Mesothelial cell of epicardium (in vitro differentiated cells): ENCODE measurements at places on chromosomes 3 and 15. TPM values are rescaled to one million over a fixed set of nuclear protein-coding genes. Genes with fewer than 3 reads are reported as not detected.

The GPR160 gene
- total RNA-seq, result 0.44 to 1.0 TPM (median 0.45 TPM) in 3 replicates

The BCL2A1 gene
- 0.23 to 0.71 TPM (median 0.49 TPM) in 3 replicates for total RNA-seq

DNA sequence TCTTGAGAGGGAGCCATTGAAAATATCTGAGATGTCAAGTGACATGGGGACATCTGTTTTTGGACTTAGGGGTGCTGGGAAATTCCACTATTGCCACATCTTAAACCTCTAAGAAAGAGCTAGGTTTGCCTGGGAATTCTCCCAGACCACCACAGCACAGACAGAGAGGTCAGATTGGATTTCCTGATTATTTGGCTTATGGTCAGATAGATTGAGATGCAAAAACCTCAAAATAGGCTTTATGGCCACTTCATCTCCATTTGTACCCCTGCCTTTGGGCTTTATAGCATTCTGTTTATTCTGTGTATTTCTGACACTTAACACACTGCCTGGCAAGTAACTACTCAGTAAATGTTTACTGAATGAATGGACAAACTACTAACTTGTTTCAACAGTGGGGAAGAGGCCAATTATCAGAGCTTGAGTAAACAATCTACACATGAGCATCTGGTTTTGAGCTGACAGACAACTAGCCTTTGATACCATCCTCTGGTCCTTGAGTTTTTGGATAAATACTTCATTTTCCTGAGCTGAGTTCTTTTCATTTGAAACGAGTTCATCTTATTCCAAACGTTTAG is 81.8 kb downstream of the TP63 start:
- H3K4me1 ChIP-seq, result peaks cover 20% of the 10 kb centered on the region
- H3K4me3 ChIP-seq, result no peak overlapping the region
- DNase-seq, result no peak
- H3K36me3 ChIP-seq, result no peaks in the 10 kb centered on the region
- no peak overlapping the region for H3K27ac ChIP-seq
- H3K27me3 ChIP-seq, result no peaks in the 10 kb centered on the region

DNA sequence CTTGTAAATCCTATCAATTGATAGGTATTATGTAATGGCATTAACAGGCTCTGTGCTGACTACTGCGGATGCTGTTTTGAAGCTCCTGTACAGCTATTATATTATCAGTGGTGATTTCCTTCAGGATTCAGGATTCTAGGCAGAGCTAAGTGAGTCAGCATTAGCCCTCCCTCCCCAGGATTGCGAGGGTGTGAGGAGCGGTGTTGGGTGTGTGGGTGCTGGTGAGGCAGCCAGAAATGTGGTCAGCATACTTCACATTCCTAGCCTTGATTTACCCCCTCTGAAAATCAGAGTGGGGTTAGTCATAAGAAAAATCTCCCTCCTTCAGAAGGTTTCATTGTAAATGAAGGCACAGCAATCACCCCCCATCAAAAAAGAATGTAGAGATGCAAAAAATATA is 72.5 kb downstream of the SNTN start:
- no peak overlapping the region for H3K4me3 ChIP-seq
- no peak overlapping the region for H3K27ac ChIP-seq
- no peak for DNase-seq
- peaks cover 8% of the 10 kb centered on the region for H3K4me1 ChIP-seq
- H3K27me3 ChIP-seq, result peaks cover 3% of the 10 kb centered on the region

The SLC22A13 gene
- total RNA-seq, result 0.34 to 0.85 TPM (median 0.75 TPM) in 3 replicates

The TM4SF4 gene
- 0.34 to 1.8 TPM (median 1.4 TPM) in 3 replicates for total RNA-seq

DNA sequence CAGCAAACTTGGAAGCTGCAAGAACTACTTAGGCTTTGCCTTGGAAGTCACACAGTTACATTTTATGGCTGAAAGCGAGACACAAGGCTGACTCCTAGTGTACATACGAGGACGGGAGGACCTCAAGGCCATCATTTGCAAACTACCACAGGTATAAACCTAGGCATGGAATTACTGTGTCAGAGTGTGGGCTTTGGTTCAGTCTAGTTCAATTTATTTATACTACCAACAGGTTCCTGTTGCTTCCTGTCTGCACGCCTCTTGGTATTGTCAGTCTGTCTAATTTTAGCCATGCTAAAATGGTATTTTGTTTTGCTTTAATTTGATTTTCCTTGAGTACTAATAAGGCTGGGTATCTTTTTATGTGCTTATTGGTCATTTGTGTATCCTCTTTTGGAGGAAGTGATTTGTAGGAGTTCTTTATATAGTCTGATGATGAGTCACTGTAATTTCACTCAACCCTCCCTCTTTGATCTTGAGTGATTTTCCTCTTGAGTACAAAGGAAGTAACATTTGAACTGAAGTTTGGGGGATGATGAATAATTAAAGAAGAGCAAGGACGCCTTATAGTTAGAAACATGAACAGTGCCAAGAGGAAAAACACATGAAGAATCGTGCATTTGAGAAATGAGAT is 8.2 kb downstream of the ANKRD34C start:
- DNase-seq, result no peak
- H3K4me3 ChIP-seq, result no peak overlapping the region
- peaks cover 87% of the 10 kb centered on the region for H3K27me3 ChIP-seq

DNA sequence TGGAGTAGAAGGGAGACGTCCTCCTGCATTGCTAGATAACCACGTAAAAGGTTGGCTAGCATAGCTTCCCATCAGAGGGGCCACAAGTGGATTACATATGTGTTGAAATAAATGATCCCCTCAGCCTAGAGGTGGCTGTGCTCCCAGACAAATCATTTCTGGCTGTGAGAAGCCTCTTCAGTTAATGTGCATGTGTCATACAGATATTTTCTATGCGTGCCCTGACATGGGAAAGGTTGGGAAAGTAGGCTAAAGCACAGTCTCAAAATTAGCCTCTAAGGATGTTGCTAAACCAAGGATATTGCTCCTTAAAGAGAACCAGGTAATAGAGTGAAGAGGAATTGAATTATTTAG is 17.8 kb downstream of the USP3 start:
- no peak overlapping the region for H3K27ac ChIP-seq
- no peaks in the 10 kb centered on the region for H3K36me3 ChIP-seq
- no peaks in the 10 kb centered on the region for H3K27me3 ChIP-seq
- no peak for DNase-seq
- no peak overlapping the region for H3K4me3 ChIP-seq

The THSD4 gene
- total RNA-seq, result 82.0 to 93.9 TPM (median 83.4 TPM) in 3 replicates

DNA sequence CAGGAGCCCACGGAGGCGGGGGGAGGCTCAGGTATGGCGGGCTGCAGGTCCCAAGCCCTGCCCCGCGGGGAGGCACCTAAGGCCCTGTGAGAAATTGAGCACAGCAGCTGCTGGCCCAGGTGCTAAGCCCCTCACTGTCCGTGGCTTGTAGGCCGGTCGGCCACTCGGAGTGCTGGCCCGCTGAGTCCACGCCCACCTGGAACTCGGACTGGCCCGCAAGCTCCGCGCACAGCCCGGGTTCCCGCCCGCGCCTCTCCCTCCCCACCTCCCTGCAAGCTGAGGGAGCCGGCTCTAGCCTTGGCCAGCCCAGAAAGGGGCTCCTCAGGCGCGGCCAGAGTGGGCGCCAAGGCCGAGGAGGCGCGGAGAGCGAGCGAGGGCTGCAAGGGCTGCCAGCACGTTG is 12.2 kb upstream of the KCNMB3 start:
- peaks cover 21% of the 10 kb centered on the region for H3K36me3 ChIP-seq
- no peaks in the 10 kb centered on the region for H3K27me3 ChIP-seq
- DNase-seq, result no peak
- H3K4me3 ChIP-seq, result no peak overlapping the region
- H3K4me1 ChIP-seq, result peaks cover 12% of the 10 kb centered on the region

DNA sequence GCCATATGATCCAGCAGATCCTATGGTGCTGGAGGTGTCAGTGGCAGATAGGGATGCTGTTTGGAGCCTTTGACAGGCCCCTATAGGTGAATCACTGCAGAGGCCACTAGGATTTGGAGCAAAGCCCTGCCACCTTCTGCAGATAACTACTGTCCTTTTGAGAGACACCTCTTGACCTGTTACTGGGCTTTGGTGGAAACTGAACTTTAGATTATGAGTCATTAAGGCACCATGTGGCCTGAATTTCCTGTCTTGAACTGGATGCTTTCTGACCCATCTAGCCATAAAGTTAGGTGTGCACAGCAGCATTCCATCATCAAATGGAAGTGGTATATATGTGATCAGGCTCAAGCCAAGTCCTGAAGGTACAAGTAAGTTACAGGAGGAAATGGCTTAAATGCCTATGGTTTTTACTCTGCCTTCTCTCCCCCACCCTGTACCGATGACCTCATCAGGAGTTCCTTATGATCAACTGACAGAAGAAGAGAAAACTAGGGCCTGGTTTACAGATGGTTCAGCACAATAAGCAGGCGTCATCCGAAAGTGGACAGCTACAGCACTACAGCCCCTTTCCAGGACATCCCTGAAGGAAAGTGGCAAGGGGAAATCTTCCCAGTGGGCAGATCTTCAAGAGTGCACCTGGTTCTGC is 565.6 kb upstream of the AGTR1 start:
- no peaks in the 10 kb centered on the region for H3K4me1 ChIP-seq
- H3K4me3 ChIP-seq, result no peak overlapping the region
- H3K27me3 ChIP-seq, result peaks cover 2% of the 10 kb centered on the region
- no peaks in the 10 kb centered on the region for H3K36me3 ChIP-seq

The SLC28A1 gene
- 0.16 to 0.24 TPM (median 0.20 TPM) in 3 replicates for total RNA-seq

DNA sequence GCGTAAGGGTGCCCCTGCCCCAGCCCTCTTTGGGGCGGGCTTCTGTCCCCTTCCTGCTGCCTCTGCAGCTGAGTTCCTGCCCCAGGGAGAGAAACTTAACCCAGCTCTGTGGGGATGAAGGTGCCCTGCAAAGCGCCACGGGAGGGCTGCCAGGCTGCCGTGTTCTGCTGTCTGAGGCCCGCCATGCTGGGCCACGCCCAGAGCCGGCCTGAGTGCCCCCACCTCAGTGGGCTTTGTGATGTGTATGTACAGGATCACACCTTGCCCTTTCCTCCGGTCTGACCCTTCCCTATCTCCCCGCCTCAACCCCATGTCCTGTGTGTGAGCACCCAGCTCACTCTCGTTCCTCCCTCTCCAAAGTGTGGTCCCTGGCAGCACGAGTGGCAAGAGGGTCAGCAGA is 22.6 kb downstream of the C15orf39 start:
- H3K27me3 ChIP-seq, result peaks cover 9% of the 10 kb centered on the region
- H3K4me1 ChIP-seq, result peaks cover 2% of the 10 kb centered on the region
- DNase-seq, result no peak
- H3K27ac ChIP-seq, result no peak overlapping the region

DNA sequence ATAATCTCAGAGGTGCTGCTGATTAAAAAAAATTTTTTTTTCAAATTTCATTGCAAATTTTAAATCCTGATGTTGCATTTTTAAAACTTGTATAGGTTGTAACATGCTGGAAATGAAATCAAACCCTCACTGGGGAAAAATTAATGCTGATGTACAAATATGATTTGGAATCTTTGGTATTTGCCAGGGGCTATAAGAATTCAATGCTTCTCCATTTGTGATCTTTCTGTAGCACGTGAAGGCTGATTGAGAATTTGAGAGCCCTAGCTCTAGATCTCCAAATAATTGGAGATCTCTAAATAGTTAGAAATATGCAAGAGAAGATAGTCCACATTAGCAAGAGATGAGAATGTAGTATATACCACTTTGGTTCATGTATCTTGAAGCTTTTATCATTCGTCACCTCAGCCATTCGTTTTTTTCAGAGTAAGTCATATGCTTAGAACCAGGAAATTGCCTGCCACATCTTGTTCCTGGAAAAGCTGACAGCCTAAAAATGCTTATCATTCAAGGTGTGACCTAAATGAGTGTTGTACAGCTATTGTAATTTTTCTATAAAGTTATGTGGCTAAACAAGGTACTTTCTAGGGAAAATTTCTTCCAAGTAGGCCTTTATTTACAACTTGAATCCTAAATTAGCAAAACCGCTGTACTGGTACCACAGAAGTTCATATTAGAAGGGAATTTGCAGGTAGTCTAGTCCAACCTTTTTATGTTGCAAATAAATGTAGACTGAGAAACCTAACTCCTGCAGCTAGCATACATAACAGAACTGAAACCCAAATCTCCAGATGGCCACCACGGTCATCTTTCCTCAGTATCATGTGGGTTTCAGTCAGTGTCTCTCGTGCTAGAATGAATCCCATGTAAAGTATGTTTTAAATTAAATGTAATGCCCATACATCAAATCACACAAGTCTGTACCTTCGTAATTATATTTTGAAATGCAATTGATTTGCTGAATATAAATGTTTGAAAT is 48.5 kb downstream of the FNDC3B start:
- H3K27ac ChIP-seq, result peak overlapping the region; percentile 87
- no peak overlapping the region for H3K4me3 ChIP-seq
- H3K36me3 ChIP-seq, result peaks cover 17% of the 10 kb centered on the region
- peaks cover 33% of the 10 kb centered on the region for H3K4me1 ChIP-seq
- DNase-seq, result no peak

GRCh38 chr3:4895838-4896237 is 83.4 kb upstream of the BHLHE40 start:
- peaks cover 2% of the 10 kb centered on the region for H3K36me3 ChIP-seq
- peaks cover 23% of the 10 kb centered on the region for H3K4me1 ChIP-seq
- no peak overlapping the region for H3K27ac ChIP-seq
- DNase-seq, result no peak
- H3K27me3 ChIP-seq, result no peaks in the 10 kb centered on the region

DNA sequence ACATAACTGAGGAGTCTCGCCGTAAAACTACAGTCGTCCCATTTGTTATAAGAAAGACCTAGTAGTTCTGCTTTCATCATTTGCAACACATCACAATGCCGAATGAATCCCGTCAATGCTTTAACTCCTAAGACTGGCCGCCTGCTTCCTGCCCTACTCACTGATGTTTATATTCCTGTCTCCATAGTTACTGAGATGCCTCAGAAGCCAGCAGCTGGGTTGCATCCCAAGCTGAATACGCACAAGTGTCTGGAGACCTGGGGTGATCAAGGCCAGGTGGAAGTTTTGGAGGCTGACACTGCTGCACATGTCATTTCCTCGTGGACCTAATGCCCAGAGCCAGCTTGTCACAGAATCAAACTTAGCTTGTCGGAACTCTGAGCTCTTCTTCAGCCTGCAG is 95.2 kb upstream of the UBE2E1 start:
- H3K27ac ChIP-seq, result no peak overlapping the region
- DNase-seq, result no peak
- H3K27me3 ChIP-seq, result peaks cover 27% of the 10 kb centered on the region
- H3K4me1 ChIP-seq, result peaks cover 23% of the 10 kb centered on the region

The ATP2B2 gene
- total RNA-seq, result not detected in 3 replicates

GRCh38 chr15:65833501-65834205 is 35.6 kb upstream of the RAB11A start:
- no peak for DNase-seq
- H3K27me3 ChIP-seq, result no peaks in the 10 kb centered on the region
- peak overlapping the region; percentile 32 for H3K27ac ChIP-seq

GRCh38 chr3:170469151-170470062 is 50.7 kb downstream of the CLDN11 start:
- no peak overlapping the region for H3K4me3 ChIP-seq
- H3K27me3 ChIP-seq, result no peaks in the 10 kb centered on the region
- H3K27ac ChIP-seq, result peak overlapping the region; percentile 94
- no peaks in the 10 kb centered on the region for H3K36me3 ChIP-seq
- DNase-seq, result no peak

DNA sequence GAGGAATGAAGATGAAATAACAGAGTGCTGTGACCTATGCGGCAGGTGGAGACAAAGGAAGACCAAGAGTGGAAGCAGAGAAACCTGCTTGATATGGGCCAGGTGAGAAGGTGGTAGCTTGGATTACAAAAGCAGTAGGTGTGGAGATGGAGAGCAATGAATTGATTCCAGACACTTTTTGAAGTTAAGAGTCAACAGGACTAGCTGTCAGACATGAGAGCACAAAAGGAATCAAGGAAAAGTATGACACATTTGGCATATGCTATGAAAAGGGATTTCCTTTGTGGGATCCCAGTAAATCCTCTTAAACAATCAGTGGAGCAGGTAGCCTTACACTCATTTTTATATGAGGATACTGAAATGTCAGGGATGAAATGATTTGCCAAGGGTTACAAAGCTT is 160.5 kb downstream of the GREM1 start:
- H3K27me3 ChIP-seq, result no peaks in the 10 kb centered on the region
- H3K4me3 ChIP-seq, result no peak overlapping the region
- DNase-seq, result no peak
- H3K36me3 ChIP-seq, result no peaks in the 10 kb centered on the region
- H3K4me1 ChIP-seq, result peaks cover 25% of the 10 kb centered on the region
